Naive thymus-derived CD4-positive, alpha-beta T cell (primary cell): ENCODE measurements at places on chromosomes 1 and 21.

- DNase-seq: peak; percentile 33
These were observed 46.7 kb downstream of the OLIG1 start for GRCh38 chr21:33116676-33117075.

- peak; percentile 58 for DNase-seq
These were observed 68.5 kb downstream of the DYRK1A start for GRCh38 chr21:37435120-37435519.

- DNase-seq: no peak
These were observed 29.6 kb downstream of the VANGL1 start for GRCh38 chr1:115671176-115671934.

- no peak for DNase-seq
These were observed 18.2 kb downstream of the SLC6A9 start for GRCh38 chr1:44012941-44013609.

- no peak for DNase-seq
These were observed 257.4 kb downstream of the MATN1 start for GRCh38 chr1:30466026-30466425.

DNA sequence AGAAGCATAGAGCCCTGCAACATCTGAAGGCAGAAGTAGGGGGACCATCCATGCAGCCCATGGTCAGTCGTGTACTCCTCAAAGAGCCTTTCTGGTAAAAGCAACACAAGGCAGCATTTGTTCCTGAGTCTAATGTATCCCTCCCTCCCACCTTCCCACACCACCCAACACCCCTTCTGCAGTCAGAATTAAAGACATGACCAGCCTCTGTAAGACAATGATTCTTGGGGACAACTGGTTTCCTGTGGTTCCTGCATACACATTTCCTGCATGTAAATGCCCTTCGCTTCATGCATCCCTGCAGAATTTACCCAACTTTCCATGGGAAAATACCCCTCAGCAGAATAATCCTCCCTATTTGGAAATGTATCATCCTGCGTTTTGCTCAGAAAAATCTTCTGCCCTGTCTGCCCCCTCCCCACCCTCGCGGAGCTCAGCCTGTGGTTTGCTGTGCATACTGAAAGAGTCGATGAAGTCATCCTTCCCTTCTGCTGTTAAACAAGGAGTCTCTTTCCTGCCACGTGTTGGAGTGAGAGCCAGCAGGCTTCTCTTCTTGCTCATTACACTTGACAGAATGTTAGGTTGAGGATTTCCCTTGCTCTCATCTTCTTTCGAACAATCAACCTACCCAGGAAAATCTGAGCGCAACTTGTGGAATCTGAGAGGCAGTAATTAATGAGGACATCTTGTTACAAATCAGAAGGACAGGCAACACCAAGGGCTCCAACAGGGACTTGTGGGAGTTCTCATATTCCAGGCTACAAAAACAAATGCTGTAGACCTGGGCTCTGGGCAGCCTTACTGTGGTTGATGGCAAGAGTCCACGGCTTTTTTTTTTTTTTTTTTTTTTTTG, 4.7 kb downstream of the TNN start:
- DNase-seq: no peak

GRCh38 chr1:180208264-180208663, 21.8 kb upstream of the LHX4 start:
- DNase-seq: no peak

DNA sequence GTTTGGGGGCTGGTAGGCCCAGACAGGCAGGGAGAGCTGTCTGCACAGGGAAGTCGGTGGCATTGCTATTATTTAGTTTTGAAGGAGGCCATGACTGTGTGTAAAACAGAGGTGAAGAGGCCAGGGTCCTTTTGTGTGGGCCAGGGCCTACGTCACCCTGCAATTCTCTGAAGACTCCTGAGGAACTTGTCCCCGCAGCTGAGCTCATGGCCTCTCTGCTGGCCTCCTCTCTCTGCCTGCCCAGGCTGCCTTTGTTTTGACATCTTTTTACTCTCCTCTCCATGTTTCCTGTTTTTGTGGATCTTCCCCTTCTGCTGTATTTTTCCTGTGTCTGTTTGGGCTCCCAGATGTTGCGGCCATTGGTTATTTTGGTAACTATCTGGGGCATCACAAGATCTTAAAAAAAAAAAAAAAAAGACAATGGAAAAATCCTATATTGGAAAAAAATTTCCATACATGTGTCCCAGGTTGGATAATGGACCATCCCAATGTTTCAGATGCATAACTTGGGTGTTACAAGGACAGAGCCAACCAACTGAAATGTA, 280.7 kb downstream of the RPS6KC1 start:
- DNase-seq: no peak

GRCh38 chr1:245996811-245997210, 510.3 kb downstream of the SMYD3 start:
- DNase-seq: no peak

GRCh38 chr21:29775462-29775861, 164.3 kb downstream of the GRIK1 start:
- DNase-seq: no peak

DNA sequence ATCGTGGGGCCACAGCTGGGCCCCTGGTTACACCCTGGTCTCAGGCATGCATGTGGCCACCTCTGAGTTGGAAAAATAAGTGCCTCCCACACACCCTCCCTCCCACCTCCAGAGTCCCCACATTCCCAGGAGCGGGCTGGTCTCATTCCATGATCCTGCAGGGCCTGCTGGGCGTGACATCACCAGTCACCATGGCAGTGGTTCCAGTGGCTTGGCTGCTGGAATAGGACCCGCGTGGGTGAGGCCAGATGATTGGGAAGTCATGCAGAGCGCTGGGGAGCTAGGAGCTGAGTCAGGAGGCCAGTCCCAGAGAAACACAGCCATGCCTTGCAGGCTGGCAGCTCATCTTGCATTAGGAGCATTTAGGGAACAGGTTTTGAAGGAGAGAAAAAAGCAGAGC, 125.4 kb upstream of the TMEM51 start:
- no peak for DNase-seq

- no peak for DNase-seq
These were observed 31.2 kb upstream of the IFNAR2 start for GRCh38 chr21:33198346-33199099.

- DNase-seq: no peak
These were observed 53.5 kb downstream of the FNBP1L start for GRCh38 chr1:93501399-93501798.

DNA sequence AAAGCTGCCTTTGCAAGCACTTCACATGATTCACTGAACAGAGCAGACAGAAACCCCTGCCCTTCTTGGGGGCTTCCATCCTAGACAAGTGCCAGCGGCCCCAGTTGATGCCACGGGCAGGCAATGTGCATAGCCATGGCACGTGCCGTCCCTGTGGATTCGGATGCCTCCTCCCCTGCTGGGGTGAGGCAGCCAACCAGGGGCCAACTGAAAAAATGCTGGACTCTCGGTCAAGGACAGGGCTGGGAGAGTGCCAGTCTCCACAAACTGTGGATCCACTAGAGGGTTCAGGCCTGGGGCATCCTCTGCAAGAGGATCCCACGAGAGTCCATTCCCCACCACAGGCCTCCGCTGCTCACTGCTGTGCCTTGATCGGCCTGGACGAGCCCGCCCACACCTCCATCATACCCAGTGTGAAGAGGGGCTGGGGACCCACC, 3.8 kb downstream of the JMJD4 start:
- DNase-seq: no peak

GRCh38 chr21:45405819-45406762, 1.1 kb downstream of the COL18A1 start:
- no peak for DNase-seq

- DNase-seq: no peak
These were observed 254.8 kb downstream of the PBX1 start for GRCh38 chr1:164813776-164814175.

DNA sequence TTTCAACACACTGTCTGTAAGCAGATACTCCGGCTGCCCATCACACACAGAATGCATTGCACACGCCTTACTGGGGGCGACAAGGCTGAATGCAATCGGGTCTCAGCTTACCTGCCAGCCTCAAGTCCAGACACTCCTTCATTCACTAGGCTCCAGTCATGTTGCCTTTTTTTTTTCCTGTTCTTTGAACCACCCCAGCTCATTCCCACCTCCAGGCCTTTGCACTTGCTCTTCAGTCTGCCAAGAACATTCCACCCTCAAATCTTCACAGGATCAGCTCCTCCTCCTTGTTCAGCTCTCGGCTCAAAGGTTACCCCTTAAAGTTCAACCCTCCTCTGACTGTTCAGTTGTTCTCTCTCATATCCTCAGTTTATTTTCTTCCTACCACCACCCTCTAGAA, 181.9 kb upstream of the ESRRG start:
- no peak for DNase-seq

- no peak for DNase-seq
These were observed 86.1 kb downstream of the TGFBR3 start for GRCh38 chr1:91799863-91800262.

DNA sequence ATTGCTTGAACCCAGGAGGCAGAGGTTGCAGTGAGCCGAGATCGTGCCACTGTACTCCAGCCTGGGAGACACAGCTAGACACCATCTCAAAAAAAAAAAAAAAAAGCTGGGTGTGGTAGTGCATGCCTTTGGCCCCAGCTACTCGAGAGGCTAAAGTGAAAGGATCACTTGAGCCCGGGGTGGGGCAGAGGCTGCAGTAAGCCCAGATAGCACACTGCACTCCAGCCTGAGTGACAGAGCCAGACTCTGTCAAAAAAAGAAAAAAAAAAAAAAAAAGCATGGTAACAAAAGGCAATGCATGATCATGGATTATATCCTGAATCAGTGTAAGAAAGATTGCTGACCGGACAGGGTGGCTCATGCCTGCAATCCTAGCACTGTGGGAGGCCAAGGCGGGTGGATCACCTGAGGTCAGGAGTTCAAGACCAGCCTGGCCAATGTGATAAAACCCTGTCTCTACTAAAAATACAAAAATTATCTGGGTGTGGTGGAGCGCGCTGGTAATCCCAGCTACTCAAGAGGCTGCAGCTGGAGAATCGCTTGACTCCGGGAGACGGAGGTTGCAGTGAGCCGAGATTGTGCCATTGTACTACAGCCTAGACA, 76.3 kb downstream of the RUSC1 start:
- DNase-seq: no peak

DNA sequence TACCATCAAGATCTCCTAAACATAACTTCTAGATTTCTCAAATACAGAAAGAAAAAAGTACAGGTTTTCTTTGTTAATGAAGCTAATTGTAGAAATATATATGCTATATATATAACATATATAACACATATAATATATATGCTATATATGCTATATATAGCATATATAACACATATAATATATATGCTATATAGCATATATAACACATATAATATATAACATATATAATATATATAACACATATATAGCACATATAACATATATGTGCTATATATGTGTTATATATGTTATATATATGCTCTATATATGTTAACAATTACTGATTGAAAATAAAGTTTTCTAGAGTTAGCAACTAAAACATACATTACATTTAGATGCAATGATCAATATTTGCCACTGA, 34.8 kb downstream of the RGS21 start:
- no peak for DNase-seq

- DNase-seq: peak; percentile 24
These were observed 14.0 kb upstream of the ALX3 start for GRCh38 chr1:110084227-110085078.

DNA sequence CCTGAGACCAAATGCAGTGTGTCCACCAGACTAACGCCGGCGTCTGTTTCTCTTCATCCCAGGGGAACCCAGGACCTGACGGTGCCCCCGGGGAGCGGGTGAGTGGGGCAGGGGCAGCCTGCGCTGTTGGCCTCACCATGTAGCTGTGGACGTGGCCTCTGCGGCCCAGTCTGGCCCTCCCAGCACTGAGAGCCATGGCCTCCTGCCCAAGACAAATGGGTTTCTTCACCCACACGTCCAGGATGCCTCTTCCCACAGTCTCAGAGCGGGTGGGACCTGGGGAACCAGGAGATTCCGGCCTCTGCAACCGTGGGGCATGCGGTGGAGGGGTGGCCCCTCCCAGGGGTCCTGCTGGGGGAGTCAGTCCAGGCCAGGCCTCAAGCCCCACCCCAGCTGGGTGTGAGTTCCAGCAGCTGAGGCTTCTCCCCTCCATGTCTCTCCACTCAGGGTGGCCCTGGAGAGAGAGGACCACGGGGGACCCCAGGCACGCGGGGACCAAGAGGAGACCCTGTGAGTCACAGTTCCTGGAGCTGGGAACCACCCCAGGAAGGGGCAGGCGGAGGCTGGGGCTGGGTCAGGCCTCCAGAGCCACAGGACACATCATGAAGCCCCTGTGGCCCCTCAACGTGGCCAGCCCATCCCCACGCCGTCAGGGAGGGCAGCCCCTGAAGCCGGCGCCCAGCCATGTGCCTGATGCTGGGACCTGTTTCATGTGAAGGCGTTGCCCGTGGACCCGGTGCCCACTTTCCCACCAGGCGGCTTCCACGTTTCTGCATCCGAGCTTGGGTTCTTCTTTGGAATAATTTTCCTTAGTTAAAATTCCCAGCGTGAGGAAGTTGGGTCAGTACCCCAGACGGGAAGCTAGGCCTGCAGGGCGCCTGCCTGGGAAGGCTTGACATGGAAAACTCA, 11.0 kb downstream of the COL6A1 start:
- no peak for DNase-seq

DNA sequence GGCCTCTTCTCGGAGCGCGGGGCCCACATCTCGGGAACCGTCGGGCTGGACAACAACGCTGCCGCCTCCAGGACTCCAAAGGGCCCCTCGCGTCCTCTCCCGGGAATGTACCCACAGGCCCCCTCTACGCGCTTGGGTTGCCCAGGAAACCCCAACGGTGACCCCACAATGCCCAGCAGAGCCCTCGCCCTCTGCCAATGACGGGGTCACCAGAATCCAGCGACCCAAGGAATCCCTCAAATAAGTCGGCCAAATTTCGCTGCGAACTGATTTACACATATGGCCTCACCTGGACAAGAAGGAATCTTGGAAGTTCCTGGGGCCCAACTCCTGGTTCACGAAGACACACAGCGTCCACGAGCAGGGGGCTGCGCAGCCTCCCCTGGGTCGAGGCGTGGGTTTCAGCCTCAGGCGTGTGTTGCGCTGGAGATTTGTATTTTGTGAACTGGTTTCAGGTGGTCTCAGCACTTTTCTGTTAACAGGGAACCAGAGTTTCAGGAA, 78.1 kb downstream of the DESI2 start:
- DNase-seq: no peak

DNA sequence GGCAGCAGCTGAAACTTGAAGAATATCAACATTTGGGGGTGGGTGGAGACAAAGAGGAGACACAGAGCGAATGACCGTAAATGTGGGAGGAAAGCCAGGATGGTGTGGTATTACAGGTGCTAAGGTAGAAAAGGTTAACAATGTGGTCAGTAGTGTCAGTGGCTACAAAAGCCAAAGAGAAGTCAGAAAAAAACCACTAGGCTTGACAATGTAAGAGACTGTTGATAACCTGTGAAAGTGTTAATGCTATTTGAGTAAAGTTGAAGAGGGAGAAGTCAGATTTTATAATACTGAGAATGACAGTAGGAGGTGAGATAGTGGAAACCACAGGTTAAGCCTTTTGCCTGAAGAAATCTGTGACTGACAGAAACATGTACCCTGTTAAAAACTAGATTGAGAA, 120.8 kb downstream of the CLEC20A start:
- no peak for DNase-seq

DNA sequence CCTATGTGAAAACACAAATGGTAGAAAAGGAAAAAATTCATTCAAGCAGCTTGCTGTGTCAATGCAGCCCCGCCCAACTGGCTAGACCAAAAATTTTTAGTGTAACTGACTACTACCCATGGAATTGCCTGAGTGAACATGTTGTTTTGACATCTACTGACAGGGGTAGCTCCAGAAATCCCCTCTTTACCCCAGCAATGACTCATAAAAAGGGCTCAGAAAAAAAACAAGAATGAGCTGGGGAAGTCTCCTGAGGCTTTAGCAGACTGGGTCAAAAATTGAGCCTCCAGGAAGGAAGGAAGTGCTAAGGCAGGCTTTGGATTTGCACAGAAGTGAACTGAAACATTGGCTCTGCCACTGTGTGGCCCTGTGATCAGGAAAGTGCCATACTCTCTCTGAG, 24.4 kb upstream of the FGGY start:
- DNase-seq: no peak
